NCI-H1417 (cell line): ENCODE measurements at places on chromosomes 1 and 21.

DNA sequence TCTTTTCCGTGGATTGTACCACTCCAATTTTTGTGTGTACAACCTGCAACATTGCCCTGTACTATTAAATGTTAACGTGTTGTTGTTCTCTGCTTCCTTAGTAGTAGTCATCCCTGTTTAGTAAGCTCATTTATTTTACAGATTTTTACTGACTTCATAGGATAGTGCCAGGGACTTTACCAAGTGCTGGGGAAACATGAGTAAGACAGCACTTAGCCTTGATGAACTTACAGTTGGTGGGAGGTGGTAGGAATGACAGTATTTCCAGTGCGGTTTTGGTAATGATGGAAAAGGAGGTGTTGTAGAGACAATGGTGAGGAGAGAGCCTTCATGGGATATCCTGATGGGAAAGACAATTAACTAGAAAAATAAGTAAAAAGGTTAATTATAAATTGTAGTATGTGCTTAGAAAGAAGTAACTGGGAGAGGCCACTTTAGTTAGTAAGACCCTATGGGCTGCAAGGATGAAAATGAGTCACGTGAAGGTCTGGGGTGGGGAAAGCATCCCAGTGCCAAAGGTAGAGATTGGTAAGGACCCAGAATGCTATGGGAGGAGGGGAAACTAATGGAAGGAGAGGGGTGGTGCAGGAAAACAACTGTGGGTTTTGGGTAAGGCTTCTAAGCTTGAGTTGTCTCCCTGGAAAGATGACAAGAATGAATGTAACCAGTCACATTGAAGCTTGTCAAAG lies 1.7 kb downstream of the RLF start:
- no peak for DNase-seq

- no peak for DNase-seq
These were observed 104.8 kb downstream of the CSMD2 start for GRCh38 chr1:34060187-34060730.

- DNase-seq = no peak
These were observed 49.0 kb upstream of the VAMP3 start for GRCh38 chr1:7721940-7722669.

DNA sequence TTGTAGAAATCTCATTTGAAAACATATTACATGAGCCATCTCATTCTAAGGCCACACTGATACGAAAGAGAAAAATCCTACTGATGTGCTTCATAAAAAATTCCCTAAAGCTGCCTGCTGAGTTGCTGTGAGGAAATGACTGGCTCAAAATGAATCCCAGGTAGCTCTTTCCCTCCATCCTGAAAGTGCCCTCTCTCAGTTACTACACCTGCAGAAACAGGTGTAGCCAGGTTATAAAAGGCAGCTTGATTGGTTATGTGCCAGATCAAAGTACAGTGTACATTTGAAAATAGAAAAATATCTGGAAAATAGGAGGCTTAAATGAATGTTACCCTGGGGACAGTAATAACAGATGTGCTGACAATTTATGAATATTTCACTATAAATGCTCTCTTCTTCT lies 833.4 kb upstream of the ADGRL4 start:
- DNase-seq = no peak

DNA sequence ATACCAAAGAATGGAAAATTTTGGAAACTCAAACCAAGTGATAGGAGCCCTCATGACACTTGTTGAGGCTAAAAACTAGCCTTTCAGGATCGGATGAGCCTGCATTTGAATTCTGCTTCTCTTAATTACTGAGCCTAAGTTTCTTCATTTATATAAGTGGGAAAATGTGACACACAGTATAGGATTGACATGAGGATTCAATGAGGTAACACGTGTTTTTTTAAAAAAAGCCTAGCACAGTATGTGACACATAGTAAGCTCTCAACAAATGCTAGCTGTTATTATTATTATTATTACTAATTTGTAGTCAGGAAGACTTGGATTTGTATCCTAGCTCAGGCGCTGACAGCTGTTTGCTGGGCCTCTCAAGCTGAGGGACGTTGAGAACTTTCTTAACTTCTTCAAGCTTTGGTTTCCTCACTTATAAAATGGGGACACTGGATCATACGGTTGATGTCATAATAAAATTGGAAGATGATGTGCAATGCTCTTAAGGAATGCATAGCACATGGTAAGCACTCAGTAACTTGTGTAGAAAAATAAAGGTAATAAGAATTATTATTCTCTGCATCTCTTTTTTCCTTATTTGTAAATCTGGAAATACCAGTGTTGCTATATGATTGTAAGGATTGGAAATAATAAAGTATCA lies 55.4 kb upstream of the JUN start:
- no peak for DNase-seq

- peak; percentile 47 for DNase-seq
These were observed 35.5 kb upstream of the LRRC52 start for GRCh38 chr1:165508291-165508690.

GRCh38 chr1:27807385-27807784 lies 23.2 kb upstream of the PPP1R8 start:
- DNase-seq = no peak

DNA sequence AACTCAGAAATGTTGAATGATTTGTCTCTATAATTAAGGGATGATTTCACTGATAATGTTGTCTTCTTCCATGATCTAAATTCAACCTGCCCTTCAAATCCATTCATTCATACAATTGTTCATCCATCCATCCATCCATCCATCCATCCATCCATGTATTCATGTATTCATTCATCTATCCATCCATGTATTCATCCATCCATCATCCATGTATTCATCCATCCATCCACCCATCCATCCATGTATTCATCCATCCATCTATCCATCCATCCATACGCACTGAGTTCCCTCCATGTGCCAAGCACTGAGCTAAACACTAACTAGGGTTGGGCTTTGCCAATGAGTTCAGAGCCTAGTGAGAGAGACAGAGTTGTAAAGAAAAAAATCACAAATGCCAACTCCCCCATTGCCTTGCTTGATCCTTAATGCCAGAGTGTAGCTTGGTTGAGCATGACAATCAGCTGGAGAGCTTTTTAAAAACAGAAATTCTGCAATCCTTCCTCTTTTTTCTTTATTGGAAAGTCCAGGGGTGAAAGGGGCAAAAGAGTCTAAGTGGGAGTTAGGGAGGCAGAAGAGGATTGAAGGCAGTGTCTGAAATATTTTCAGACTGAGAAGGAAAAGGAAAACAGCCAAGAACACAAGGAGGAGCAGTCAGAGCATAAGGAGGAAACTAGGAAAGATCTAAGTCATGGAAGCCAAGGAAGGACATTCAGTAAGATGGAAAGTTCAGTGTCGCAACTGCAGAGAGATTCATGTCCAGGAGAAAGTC lies 92.4 kb upstream of the ERG start:
- DNase-seq = no peak

DNA sequence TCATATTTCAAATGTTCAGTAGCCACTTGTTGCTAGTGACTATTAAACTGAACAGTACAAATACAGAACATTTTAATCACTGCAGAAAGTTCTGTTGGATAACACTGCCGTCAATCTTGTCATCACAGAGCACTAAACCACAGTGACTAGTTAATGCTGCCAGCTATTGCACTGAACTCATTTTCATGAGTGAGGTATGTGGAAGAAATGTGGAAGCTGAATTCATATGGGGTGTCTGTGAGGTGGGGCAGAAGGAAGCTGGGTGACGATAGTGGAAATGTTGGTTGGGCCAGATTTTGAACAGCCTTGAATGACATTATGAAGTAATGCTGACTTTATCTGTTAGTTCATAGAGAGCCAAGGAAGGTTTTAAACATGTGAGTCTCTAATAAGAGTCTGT lies 49.6 kb downstream of the OSBPL9 start:
- no peak for DNase-seq

DNA sequence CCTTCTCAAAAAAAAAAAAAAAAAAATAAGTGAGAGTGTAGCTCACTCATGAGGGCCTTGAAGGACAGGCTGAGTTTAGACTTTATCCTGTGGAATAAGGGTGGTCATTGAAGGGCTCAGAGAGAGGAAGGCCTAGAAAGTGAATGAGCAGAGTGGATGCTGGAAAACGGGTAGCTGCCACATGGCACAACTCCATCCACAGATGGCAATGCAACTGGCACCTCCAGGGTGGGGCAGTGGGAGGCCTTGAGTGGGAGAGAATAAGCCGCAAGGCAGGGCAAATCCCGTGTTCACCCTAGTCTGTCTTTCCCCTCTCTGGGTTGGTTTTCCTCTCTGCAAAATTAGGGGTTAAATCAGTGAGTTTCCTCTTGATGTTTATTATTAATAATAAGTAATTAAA lies 3.1 kb downstream of the TNNI1 start:
- no peak for DNase-seq

DNA sequence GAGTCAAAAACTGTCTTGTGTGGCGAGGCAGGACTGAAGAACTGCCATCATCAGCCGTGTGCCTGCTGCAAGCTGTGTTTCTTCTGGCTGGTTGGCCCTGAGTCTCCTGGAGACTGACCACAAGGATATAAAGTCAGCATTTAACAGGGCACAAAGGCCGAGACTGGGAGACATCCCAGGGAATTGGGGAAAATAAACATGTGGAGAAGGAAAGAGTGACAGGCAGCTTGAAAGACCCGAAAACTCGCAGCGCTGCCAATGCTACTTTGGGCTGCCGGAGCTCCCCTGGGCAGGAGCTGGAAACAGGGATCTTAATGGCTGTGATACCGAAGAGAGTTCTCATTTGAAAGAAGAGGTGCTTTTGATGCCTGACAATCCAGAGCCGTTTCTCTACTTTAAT lies 125.3 kb upstream of the HMGB4 start:
- DNase-seq = no peak

- DNase-seq = no peak
These were observed 35.0 kb upstream of the AGO1 start for GRCh38 chr1:35847935-35848565.
